Fibroblast of skin of right biceps (primary cell): ENCODE measurements at places on chromosomes 13 and 19.

- DNase-seq = peak; percentile 61
Observed at GRCh38 chr19:2554856-2555255, 78.9 kb downstream of the GADD45B start.

DNA sequence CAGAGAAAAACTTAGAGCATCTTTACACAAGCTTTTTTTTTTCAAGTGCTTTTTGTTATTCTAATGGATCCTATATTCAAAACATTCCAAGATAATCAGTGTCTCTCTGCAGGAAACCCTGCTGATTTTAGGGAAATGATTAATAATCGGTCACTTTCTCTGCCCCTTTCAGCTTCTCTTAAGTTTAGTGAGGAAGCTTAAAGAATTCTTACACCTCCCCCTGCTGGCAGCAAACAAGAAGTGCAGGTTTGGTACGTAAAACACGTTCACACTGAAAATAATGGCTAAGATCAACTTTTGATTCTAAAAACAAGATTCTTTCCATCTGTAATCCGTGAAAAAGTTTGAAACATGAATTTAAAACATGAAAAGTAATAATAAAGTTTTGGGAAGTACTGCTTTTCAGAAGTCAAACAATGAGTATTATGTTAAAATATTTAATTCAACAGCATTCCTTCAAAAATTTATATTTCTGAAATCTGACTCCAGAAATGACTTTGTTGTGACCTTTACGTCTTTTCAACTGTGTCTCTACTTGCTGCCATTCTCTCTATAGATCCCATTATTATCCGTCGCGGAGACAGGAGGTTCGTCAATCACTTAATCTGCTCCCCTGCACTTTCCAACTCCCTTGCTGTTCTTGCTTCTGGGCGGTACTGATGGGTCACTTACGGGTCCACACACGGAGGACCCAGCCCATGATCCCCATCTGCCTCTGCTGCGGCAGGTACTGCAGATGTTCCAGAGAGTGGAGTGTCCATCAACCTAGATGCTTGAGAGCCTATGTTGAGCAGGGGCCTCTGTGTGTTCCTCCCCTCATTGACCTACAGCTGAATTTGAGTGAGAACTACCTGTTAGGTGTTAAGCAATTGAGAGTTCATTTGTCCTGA, 203.1 kb upstream of the EDNRB start:
- peak; percentile 57 for DNase-seq

GRCh38 chr13:110132225-110132982, 174.6 kb downstream of the COL4A1 start:
- no peak for DNase-seq

- DNase-seq = peak; percentile 27
Observed at GRCh38 chr19:33868788-33869412, 72.2 kb downstream of the KCTD15 start.

DNA sequence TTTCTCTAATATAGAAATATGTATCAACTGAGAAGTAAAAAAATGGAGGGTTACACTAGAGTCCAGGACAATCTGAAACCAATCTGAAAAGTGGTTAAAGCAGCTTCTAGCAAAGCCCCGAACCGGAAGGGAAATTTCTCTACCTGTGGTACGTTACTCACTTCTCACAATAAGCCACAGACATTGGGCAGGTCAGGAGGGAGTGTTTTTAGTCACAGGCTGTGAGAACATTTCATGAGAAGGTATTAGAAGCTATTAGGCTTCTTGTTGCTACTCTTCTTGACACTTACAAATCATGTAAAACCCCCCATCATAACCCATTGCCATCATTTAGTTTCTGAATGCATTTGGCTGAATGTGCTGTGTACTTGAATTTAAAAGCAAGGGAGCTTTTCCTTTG, 120.9 kb downstream of the NUFIP1 start:
- no peak for DNase-seq

DNA sequence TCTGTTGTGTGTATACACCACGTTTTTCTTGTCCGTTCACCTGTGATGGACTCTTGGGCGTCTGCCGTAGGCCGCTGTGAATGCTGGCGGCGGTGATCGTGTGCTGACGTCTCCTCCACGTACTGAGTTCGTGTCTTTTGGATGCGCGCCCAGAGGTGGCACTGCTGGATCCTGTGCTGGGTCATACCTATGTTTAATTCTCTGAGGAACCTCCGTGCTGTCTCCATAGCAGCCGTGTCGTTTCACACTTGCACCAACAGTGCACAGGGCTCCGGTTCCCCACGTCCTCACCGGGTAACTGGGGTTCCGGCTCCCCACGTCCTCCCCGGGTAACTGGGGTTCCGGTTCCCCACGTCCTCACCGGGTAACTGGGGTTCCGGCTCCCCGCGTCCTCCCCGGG, 56.2 kb downstream of the ATP11A start:
- no peak for DNase-seq

- no peak for DNase-seq
Observed at GRCh38 chr13:110314516-110315245, 7.6 kb downstream of the COL4A2 start.

DNA sequence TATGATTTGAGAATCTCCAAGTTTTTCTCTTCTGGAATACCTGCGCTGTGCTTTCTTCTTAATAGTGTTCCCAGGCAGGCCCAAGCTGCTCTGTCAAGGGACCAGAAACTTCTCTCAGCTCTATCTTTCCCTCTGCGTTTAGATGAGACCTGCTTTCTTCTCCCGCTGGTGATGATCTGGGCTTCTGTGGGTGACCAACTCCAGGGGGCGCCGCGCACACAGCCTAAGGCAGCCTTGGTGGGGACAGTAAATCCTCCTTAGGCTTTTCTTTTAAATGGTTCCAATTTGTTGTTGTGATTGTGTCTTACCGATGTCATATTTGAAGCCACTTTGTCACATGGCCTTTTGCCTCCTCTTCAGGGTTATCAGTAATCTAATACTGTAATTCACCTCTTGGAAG, 439.4 kb upstream of the KLF12 start:
- no peak for DNase-seq

- DNase-seq = peak; percentile 26
Observed at GRCh38 chr19:21084343-21084742, 2.3 kb downstream of the ZNF714 start.

GRCh38 chr19:5567360-5567969, at the start of gene TINCR:
Gene TINCR, minus strand, starts transcription at chr19:5567953.
- DNase-seq = no peak

GRCh38 chr19:33438987-33439781, 65.7 kb downstream of the CEBPG start:
- DNase-seq = no peak

DNA sequence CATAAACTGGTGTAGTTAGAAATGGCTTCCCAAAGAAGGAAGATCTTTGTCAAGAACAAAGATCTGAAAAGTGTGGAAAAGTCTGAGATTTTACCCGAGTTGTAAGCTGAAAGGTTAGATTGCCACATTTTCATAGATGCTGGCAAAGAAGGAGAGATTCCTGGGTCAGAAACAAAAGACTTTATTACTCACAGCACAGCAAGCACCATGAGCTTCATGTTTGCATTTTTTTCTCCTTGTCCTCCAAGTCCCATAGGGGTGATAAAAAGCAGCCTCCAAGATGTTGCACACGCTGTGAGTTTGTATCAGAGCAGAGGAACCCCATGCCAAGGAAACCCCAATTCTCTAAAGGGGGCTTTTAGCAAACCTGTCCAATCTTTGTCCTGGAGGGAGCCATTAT, 29.3 kb downstream of the MZT1 start:
- DNase-seq = no peak

GRCh38 chr19:28960986-28961705, 251.8 kb downstream of the UQCRFS1 start:
- peak; percentile 90 for DNase-seq

DNA sequence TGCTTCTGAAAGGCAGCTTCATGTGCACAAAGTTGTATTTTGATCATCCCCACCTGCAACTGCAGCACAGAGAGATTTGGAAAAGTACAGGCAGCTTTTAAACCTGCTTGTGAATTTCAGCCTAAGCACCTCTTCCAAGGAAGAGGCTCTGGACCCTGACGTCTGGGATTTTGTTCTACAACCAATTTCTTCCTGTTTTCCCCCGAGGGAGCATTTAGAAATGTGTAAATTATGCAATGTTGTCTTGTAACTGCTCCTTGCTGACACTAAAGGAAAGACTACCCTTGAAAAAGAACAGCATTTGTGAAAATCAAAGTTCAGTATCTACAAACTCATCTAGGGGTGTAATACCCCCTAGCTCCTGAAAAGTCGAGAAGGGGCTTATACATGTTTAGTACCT, 15.4 kb downstream of the MED26 start:
- DNase-seq = no peak

DNA sequence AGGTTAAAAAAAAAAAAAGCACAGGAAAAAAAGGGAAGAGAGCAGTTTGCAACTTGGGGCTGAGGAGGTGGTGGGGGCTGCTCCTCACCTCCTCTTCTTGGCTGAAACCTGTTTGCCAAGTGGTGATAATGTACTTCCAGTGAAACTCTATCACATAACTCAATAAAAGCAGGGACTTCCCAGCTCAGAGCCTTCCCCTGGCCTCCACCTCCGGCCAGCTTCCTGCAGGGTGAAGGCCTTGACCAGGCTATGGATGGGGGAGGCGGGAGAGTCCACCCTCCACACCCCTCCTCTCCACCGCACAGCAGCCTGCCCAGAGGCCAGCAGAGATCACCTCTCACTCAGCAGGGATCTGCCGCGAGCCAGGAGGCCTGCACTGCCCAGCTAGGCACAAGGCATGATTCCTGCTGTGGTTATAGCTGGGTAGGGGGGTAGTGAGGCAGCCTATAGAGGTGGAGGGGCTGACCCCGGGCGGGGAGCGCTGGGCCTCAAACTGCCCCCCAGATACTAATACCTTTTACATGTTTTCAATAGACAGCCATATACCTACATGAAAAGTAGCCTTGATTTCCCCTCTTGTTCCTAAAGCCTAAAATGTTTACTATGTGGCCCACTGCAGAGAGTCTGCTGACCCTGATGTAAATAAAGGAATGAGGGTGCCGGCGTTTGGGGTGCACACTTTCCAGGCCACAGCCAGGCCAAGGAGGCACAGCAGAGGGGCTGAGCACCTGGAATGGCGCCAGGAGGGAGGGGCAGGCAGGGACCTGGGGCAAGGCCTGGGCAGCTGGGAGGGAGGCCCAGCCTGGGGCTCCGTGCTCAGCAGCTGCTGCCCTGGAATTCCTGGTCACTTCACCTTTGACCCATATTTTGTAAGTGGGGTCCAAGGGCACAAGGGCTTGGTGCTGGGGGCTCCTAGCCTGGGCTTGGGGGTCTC, 10.3 kb downstream of the ZNF787 start:
- no peak for DNase-seq

DNA sequence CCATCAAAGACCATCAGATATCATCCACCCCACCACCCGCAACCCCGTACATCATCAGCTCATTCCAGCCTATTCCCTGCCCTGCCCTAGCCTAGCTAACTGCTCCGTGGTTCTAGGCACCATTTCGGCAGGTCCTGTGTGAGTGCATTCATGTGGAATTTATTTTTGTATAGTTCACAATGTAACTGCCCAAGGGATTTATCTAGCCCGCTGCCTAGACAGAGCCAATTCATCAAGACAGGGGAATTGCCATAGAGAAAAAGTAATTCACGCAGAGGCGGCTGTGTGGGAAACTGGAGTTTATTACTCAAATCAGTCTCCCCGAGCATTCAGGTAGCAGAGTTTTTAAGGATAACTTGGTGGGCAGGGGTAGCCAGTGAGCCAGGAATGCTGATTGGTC, 109.2 kb upstream of the UBL3 start:
- DNase-seq = no peak

- peak; percentile 78 for DNase-seq
Observed at GRCh38 chr19:43078311-43078710, 4.2 kb downstream of the PSG2 start.

GRCh38 chr13:24834902-24835510, 71.0 kb downstream of the RNF17 start:
- no peak for DNase-seq

DNA sequence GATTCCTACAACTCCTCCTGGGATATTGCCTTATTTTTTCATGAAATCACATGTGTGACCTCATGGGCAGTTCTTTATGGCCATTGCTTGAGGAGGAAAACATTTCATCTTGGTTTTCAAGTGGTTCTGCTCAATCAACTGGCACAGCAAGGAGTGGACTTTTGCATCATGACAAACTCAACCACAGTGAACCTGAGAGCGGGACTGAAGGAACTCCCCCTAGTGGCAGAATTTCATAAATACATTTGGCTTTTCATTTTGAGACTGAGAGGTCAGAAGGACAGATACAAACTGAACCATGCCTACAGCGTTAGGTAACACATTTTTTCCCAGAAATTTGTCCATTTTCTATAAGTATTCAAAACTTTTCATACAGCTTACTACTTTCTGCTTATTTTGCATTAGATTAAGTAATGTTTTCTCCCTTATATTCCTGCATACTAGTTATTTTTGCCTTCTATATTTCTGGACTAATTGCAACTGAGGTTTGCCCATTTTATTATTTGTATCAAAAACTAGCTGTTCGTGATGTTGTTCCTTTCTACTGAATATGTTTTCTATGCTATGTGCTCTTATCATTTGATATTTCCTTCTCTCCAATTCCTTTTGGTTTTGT, 13.4 kb upstream of the SIGLEC12 start:
- peak; percentile 35 for DNase-seq

DNA sequence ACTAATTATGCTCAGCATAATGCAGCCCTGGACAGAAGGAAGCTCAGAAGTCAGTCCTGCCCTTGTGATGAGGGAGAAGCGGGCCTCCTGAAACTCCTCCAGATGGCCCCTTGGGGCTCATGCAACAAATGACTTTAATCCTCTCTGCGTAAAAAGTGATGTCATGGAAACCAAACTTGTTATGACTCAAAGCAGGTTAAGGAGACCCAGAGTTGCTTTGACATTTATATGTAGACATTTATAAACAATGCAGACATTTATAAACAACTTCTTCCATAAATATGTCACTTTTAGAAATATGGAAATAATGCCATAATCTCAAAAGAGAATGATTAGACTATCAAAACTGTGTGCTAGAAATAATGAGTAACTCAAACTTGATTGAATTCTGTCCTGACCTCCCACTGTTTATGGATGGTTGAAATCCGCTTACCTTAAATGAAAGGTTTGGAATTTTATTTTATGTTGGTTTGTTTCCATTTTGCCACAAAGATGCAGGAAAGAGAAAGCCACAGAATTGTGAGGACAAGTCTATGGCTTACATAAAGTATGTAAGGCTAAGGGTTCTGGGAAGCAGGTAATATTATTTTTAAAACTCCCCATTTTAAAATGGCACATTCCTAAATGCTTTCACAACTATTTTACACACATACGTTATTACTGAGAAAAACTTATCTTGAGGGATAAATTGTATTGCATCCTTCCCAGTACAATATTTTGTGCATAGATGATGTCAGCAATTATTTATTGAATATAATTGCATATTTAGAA, 73.7 kb downstream of the CYSLTR2 start:
- DNase-seq = peak; percentile 28
